ENCODE measurements at places on chromosomes 6 and 20.

- DNase-seq: no peak
Measured at GRCh38 chr6:87763901-87764300, 61.9 kb upstream of the AKIRIN2 start.

GRCh38 chr6:148244217-148244935 is 98.3 kb upstream of the SASH1 start:
- DNase-seq: no peak

DNA sequence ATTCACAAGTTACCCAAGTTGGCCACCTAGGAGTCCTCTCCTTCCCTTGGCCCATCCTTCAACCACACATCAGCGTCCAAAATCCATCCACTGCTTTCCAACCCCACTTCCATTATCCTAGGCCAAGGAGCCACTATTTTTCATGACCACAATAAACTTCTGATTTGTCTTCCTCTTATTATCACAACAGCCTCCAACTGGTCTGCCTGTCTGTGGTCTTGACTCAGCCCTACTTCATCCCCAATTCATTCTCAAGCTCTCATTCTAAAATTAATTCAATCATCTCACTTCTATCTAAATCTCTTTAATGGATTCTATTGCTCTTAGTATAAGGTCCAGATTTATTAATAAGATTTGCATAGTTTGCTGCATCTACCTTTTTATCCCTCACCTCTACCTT is 189.0 kb upstream of the PRDM1 start:
- no peak for DNase-seq

- DNase-seq: no peak
Measured at GRCh38 chr6:26468829-26469228, 11.1 kb downstream of the BTN2A1 start.
